ENCODE measurements at places on chromosomes 7 and 10.
A peak's percentile ranks its signal among the peaks of the same experiment; 100 is the strongest.

DNA sequence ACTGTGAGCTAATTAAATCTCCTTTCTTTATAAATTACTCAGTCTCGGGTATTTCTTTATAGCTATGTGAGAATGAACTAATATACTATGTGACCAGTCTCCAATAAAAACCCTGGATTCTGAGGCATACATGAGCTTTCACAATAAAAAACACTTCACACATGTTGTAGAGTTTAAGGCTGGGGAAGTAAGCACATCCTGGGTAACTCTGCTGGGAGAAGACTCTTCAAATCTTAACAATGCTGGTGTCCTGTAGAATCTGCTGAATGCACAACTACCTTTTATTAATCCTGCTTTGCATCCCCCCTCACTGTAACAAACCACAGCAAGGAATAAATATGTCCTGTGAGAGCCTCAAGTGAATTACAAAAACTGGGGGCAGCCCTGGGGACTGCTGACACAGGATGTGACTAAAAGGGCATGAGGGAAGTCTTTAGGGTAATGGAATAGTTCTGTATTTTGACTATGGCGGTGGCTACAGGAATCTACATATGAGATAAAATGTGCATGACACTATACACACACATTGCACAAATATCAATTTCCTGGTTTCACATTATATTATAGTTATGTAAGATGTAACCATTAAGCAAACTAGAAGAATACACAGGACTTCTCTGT lies 45.1 kb upstream of the KCTD7 start:
- no peak for DNase-seq

DNA sequence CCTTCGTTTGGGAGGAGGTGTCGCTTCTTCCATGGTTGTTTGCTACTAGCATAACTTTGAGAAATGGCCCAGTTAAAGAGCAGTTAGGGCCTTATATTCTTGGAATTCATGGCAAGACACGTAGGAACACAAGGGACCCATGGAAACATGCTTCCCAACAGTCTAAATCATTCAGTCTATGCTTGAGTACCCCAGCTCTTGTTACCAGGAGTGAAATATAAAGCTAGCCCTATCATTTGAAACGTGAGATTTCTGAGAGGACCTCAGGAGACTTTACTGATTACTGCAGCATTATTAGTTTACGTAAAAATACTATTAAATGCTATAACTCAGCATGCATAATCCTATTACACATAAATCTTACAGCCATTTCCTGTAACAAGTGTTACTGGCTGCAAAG lies 328.6 kb upstream of the CDC14C start:
- DNase-seq = no peak

DNA sequence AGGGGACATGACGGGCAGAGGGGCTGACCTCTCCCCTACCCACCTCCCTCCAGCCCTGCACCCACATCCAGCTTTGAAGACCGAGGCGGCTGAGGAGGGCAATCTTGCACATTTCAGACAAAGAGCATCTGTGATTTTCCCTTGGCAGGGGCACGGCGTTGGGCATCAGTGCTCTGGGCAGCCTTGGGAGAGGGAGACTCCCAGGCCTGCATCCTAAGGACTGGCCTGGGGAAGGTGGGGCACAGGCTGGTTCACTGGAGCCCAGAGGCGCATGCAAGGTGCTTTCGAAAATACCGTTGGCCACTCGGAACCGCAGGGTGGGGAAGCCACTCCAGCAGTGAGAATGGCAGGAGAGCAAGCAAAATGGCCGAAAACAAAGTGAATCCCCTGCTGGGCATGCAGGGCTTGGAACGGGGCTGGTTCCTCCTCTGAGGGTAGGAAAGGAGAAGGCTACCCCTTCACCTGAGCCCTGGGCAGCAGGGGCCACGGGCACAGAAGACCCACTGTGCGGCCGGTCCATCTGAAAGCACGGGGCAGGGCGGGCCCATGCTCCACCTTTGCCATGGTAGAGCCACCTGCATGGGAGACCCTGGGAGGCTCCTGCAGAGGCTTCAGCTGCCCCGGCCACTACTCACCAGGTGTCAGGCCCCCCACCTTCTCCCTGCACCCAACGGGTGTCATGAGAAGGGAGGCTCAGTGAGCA lies 49.8 kb downstream of the EBF3 start:
- no peak for DNase-seq

DNA sequence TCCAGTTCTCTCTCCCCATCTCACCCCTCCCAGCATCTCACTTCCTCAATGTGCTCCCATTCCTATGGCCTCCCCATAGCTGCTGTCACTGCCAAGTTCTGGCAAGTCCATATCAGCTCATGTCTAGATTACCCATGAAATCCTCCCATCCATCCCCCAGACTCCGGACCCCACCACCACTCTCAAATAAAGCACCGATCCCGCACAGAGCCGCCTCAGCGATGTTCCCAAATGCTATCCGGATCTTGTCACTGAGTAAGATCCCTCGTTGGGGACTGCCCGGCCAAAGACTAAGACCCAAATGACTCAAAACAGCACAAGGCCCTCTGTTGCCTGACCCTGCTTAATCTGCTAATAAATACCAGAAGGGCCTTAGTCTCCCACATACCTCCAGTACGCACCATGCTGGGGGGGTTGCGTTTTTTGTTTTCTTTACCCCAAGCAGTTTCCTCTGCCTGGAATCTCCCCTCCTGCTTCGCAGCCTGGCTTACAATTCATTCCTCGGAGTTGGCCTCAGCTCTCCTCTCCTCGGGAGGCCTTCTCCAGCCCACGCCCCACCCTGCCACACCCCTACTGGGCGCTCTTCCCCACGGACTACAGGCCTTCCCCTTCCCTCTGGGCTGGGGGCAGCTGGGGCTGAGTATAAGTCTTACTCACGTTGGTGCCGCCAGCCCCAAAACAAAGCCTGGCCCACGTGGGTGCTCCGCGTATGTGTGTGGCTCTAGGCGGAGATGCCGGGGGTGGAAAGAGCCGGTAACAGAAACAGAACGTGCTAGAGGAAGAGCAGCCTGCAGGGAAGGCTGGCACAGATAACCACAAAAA lies 1.8 kb upstream of the DUSP5 start:
- peak; percentile 95 for DNase-seq

- no peak for DNase-seq
These were observed 53.0 kb upstream of the NFKB2 start for GRCh38 chr10:102342458-102342857.

GRCh38 chr10:117626228-117626627 lies 83.7 kb downstream of the EMX2 start:
- DNase-seq = no peak

- DNase-seq = peak; percentile 35
These were observed 36.6 kb downstream of the ATRNL1 start for GRCh38 chr10:115129752-115130151.

- DNase-seq = no peak
These were observed 475.4 kb downstream of the CNTNAP2 start for GRCh38 chr7:146591976-146592375.
